Stimulated activated CD8-positive, alpha-beta memory T cell treated with anti-CD3 and anti-CD28 coated beads, Interleukin-15, amount 100 ng/mL, for 1 hour (primary cell): ENCODE measurements at places on chromosomes 3 and 15.
A peak's percentile ranks its signal among the peaks of the same experiment; 100 is the strongest.

DNA sequence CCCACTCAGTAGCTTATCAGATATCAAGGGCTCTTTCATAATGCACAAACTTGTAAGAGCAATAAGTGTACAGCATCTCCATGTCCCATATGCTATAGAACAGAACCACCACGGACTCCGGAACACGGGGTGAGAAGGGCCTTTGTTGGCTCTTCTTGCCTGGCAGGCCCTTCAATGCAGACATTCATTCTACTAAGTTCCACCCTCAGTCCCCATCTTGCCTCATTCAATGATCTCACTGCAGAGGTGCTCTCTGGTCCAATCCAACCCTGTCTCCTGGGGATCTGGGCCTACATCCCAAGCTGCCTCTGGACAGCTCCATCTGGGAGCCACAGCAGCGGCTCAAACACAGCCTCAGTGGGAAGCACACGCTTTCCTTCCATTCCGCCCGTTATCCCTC, 16.8 kb downstream of the HACD2 start:
- DNase-seq, result no peak

GRCh38 chr3:160921020-160921635, 165.1 kb downstream of the PPM1L start:
- no peak for DNase-seq

DNA sequence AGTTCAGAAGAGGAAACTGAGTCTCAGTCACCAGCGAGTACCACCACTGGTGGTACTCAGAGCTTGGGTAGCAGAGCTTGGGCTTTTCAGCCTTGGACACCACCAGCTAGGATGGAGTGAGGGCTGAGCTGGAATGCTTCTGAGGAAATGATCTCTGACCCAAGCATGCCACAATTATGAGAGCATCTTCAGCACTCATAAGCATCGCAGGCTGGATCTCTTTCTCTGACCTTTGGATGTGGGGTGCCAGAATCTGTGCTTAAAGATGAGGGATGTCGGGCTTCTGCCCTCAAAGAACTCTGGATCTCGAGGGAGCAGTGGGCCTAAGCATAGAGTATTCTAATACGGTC, 36.4 kb downstream of the ZNF710 start:
- no peak for DNase-seq

- no peak for DNase-seq
Measured at GRCh38 chr3:185630182-185630622, 44.1 kb downstream of the SENP2 start.

GRCh38 chr3:121809249-121809648, 25.6 kb downstream of the IQCB1 start:
- DNase-seq, result no peak

DNA sequence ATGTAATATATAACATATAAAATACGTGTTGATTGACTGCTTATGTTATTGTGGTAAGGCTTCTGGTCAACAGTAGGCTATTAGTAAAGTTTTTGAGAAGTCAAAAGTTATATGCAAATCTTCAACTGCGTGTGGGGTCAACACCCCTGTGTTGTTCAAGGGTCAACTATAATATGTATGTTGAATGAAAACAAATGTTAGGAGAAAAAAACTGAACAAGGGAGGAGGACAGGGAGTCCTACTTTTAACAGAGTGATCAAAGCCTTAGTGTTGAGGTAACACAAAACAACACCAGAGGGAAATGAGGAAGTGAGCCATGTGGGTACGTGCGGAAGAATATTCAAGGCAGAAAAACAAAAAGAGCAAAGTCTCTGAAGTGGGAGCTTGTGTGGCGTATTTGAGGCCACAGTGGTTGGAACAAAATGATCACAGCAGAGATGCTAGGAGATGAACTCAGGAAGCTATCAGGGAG, 62.5 kb downstream of the SFMBT1 start:
- peak; percentile 29 for DNase-seq

DNA sequence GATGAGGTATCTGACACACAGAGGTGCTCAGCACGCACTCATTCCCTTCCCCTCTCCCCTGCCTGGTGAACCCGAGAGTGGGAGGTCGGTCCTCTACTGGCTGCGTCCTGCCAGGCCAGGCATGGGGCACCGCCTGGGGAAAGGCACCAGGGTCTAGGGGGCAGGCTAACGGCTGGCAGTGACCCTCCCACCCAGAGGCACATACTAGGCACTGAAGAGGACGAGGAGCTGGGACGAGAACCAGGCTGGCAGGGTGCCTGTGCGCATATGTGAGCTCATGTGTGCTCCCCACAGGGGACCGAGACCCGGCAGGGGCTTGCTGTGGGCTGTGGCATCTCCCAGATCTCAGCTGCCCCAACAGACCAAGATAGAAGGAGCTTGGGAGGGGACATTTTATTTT, 86.7 kb downstream of the IQSEC1 start:
- no peak for DNase-seq

GRCh38 chr3:116824208-116824607, 114.6 kb downstream of the TUSC7 start:
- DNase-seq, result no peak

DNA sequence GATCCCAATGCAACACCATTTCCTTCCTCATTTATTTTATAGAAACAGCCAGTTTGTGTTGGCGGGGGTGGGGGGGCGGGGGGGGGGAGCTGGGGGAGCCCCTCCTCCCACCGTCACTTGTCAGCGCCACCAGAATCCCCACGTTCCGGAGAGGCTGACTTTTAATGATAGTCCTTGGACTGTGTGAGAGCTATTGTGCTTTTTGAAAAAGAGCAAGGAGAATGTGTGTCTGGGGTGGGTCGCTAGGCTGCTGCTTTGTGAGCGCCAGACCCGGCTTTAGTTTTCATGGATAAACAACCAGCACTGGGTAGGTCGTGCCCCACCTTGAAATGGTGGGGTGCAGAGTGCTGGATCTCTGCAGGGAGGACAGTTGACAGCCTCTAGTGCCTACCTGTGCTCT, 135.0 kb upstream of the ONECUT1 start:
- no peak for DNase-seq

- no peak for DNase-seq
Measured at GRCh38 chr3:86594838-86595237, 396.1 kb downstream of the VGLL3 start.

- DNase-seq, result no peak
Measured at GRCh38 chr3:24155276-24155675, 210.2 kb downstream of the NR1D2 start.

DNA sequence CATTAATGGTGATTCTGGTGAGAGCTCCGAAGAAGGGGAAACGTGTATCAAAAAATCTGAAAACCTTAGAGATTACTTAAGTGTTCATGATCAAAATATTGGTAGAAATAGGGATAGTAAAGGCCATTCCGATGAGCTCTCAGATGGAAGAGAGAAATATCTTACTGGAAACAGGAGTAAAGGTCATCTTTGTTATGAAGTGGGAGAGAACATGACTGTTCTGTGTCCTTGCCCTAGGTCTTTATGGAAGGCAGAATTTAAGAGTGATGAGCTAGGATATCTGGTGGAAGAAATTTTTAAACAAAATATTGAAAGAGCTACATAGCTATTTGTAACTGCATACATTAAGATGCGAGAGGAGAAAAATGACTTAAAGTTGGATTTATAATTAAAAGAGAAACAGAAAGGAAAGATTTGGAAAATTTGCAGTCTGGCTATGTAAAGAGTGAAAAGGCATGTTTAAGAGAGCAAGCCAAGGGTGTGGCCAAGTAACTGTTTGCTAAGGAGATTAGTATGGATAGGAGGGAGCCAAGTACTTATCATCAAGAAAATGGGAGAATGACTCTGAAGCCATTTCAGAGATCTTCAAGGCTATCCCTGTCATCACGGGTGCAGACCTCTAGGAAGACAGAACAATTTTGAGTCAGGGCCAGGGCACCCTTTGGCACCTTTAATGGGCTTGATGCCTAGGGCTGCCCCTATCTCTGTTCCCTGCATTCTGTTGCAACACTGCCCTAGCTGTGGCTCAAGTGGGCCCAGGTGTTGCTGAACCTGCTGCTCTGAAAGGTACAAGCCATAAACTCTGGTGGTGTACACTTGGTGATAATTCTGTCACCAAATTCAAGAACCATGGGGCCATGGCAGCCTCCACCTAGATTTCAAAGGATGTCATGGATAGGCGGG, 27.3 kb downstream of the SLMAP start:
- DNase-seq, result no peak

- no peak for DNase-seq
Measured at GRCh38 chr15:83292317-83292716, 7.9 kb upstream of the BNC1 start.

- no peak for DNase-seq
Measured at GRCh38 chr3:171126478-171127209, 100.1 kb upstream of the SLC2A2 start.

GRCh38 chr3:69197922-69198530, 75.6 kb upstream of the LMOD3 start:
- no peak for DNase-seq

- DNase-seq, result no peak
Measured at GRCh38 chr3:52774901-52775864, 2.2 kb upstream of the ITIH1 start.

- peak; percentile 63 for DNase-seq
Measured at GRCh38 chr15:34437687-34438086, at the start of gene GOLGA8A. TSS of gene GOLGA8A (minus strand) at chr15:34437808. CDS start at chr15:34389691, 48,117 bp downstream.
